ENCODE measurements at places on chromosomes 2 and 18. TPM values are rescaled to one million over a fixed set of nuclear protein-coding genes. Genes with fewer than 3 reads are reported as not detected.

The EGR4 gene
- 0.18 TPM for total RNA-seq

The FZD7 gene
- 0.58 TPM for total RNA-seq

The MGAT4A gene
- total RNA-seq: 67.5 TPM

The FAM124B gene
- total RNA-seq: 0.87 TPM

The CHRNA1 gene
- total RNA-seq: not detected

The GRHL1 gene
- 0.27 TPM for total RNA-seq

The SKOR2 gene
- 0.21 TPM for total RNA-seq

The MYOM1 gene
- 0.95 TPM for total RNA-seq

The POTEI gene
- not detected for total RNA-seq

The SLC66A2 gene
- total RNA-seq: 23.4 TPM

The RNF125 gene
- 22.2 TPM for total RNA-seq

The ATG16L1 gene
- total RNA-seq: 24.6 TPM

The PARD6G gene
- not detected for total RNA-seq

The GKN1 gene
- not detected for total RNA-seq

The CNDP2 gene
- 146 TPM for total RNA-seq

The MPP4 gene
- total RNA-seq: not detected
